ENCODE measurements at places on chromosomes 11 and 22.

GRCh38 chr11:17432002-17432401, 43.5 kb upstream of the KCNJ11 start:
- no peak for DNase-seq

DNA sequence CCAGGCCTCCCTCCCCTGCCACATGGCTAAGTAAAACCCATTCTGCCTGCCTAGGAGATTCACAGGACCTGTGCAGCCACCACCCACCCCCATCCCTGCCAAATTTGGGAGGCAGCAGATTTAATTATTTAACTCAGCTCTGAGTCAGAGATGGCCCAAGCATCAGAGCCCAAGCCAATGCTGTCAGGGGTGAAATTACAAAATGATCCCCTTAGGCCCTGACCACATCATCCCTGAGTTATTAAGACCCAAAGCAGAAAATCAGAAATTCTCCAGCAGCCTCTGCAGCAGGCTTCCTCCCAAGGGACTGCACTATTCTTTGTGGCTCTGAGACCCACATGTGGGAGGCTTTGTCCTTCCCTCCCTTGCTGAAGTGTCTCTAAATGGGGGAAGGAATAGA, 52.8 kb upstream of the RRAS2 start:
- no peak for DNase-seq

GRCh38 chr22:20423906-20424551, 13.6 kb downstream of the SCARF2 start:
- DNase-seq = no peak

DNA sequence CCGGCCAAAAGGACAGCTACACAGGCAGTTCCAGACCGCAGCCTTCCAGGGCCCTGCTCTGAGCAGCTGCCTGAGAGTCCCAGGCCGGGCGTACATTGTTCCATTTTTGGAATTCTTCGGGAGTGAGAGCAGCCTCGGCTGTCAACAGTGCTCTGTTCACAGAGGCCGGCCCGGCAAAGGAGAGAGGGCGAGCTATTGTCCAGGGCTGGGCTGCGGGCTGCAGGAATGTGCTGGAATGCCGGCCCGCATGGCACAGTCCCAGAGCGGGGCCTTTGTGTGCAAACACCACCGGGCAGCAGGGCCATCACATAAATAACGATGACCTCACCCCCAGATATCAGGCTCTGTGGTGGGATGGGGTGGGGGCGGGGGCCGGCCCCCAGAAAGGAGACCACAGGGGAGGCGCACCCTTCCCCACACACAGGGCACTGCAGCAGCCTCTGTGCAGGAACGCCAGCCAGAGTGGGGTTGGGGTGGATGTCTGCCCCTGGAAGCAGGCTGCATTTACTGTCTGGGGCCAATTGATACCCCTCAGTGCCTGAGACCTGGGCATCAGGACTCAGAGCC, 15.8 kb downstream of the LINC01488 start:
- DNase-seq = no peak

GRCh38 chr11:113615098-113615497, 91.0 kb downstream of the TMPRSS5 start:
- no peak for DNase-seq

DNA sequence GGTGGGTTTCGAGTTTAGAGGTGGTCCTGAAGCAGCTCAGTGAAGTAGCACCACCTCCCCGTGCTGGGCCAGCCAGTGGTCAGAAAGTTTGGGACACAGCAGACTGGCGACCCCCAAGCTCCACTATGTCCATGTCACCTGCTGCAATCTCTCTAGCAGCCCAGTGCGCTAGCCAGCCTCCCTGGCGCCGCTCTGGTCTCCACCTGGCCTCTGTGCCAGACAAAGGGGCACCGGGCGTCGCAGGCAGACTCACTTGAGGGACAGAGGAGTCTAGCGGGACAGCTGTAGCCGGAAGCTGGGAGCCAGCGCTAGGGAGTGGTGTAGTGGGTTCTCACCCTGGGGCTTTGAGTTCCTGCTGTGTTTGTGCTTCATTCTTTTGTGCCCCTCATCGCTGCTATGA, 25.5 kb downstream of the MYBPC3 start:
- DNase-seq = no peak

DNA sequence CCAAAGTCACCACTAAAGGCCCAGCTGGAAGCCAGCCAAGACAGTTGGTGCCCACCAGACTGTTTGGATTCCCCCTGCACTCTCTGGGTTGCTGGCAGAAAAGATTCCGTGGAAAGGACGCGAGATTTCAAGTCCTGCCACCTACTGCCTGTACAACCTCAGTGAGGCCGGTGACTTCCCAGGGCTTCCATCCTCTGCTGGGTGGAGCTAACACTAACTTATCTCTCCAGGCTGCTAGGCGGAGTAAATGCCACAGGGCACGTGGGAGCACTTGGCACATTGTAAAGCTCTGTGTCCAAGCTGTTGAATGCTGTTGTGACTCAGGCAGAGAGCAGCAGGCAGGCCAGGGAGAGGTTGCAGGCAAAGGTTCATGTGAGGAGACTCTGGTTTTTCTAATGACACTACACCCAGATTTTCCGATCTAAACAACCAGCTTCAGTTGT, 50.9 kb upstream of the CDON start:
- DNase-seq = no peak

DNA sequence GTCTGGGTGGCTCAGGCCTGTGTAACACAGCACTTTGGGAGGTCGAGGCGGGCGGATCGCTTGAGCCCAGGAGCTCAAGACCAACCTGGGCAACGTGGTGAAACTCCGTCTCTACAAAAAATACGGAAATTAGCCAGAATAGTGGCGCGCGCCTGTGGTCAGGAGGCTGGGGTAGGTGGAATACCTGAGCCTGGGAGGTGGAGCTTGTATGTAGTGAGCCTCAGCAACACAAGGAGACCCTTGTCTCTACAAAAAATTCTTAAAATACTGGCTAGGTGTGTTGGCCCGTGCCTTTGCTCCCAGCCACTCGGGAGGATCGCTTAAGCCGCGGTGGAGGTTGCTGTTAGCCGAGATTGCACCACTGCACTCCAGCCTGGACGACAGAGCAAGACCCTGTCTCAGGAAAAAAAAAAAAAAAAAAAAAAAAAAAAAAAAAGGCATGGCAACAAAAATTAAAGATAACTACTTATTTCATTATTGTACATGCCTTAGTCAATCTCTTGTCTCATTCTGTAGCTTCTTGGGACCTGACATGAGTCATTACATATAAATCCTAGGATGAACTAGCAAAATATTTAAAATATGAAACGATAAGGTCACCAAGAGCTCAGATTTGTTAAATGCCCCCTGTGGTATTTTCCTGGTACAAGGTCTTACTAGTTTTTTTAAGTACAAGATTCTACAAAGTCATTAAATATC, 1.1 kb downstream of the TAF1D start:
- DNase-seq = no peak

- no peak for DNase-seq
Measured at GRCh38 chr11:19520681-19521080, 192.0 kb upstream of the NAV2 start.

DNA sequence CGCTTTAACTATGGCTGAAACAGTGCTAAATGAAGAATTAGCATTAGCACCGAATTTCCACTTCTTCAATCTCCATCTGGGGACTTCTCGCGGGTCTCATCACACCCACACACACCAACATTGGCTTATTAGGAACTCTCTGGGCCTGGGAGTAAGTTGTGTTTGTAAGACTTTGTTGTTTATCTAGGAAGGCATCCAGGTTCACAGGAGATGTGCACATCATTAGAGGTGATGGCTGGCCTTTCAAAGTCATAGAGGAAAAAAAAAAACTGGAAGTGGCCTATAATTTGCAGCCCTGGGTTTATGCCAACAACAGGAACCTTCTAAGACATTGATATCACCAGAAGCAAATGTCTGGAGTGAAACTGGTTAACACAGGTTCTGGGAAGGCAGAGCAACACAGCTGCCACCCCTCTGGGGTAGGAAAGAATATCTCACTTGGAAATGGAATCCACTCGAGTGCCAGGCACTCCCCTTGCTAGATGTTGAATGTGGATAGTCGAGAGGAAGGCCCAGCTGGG, 84.5 kb downstream of the TRAF6 start:
- no peak for DNase-seq

- no peak for DNase-seq
Measured at GRCh38 chr11:8019314-8020243, 32.4 kb downstream of the EIF3F start.

DNA sequence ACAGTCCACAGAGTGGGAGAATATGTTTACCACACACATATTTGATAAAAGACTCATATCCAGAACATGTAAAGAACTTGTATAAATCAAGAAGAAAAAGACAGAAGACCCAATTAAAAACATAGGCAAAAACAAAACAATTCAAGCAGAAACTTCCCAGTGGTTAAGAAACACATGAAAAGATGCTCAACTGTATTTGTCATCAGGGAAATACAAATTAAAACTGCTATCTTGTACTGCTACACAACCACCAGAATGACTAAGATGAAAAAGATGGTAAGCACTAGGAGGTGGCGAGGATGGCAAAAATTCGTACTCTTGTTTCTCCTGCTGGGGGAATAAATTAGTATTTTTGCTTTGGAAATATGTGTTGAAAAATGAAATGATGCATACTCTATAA, 192.3 kb upstream of the C11orf87 start:
- DNase-seq = no peak

GRCh38 chr11:62923601-62924411, 2.6 kb upstream of the CHRM1 start:
- DNase-seq = no peak

- no peak for DNase-seq
Measured at GRCh38 chr22:48403521-48404403, 1423.9 kb downstream of the BRD1 start.

- no peak for DNase-seq
Measured at GRCh38 chr11:64210301-64211020, 3.9 kb downstream of the FERMT3 start.

DNA sequence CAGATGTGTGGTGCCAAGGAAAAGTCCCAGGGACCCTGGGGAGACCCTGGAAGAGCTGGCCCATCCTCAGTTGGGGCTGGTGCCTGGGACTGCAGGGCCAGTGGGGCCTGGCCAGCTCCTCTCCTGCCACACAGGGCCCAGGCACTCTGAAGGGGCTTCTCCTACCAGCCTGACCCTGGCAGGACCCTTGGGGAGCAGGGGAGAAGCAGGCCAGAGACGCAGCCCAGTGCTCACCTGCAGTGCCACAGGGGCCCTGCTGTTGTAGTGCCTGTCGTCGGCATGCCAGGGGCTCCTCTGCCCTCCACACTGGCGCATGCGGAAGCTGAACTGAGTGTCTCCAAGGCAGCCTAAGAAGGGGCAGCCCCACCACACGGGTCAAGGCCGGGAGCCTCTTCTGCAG, 9.1 kb downstream of the DENND6B start:
- DNase-seq = no peak

DNA sequence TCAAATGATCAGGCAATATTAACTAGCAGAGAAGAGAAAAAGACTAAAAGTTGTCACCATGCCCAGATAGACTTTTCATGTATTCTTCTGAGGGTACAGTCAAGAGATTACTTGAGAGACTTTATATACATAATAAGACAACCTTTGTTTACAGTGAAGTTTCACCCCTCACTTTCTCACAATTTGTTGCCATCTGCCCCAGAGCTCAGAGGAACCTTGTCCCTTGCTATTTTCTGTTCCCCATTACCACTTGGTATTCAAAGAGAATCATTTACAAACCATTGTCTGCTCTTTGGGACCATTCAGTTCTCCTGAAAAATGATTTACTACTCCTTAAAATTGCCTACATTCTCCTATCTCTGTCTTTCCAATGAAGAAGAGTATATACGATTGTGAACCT, 544.6 kb downstream of the CNTN5 start:
- DNase-seq = no peak

GRCh38 chr11:210803-211180, 3.3 kb downstream of the RIC8A start:
- no peak for DNase-seq

- DNase-seq = no peak
Measured at GRCh38 chr11:74559934-74560309, 32.5 kb upstream of the POLD3 start.

DNA sequence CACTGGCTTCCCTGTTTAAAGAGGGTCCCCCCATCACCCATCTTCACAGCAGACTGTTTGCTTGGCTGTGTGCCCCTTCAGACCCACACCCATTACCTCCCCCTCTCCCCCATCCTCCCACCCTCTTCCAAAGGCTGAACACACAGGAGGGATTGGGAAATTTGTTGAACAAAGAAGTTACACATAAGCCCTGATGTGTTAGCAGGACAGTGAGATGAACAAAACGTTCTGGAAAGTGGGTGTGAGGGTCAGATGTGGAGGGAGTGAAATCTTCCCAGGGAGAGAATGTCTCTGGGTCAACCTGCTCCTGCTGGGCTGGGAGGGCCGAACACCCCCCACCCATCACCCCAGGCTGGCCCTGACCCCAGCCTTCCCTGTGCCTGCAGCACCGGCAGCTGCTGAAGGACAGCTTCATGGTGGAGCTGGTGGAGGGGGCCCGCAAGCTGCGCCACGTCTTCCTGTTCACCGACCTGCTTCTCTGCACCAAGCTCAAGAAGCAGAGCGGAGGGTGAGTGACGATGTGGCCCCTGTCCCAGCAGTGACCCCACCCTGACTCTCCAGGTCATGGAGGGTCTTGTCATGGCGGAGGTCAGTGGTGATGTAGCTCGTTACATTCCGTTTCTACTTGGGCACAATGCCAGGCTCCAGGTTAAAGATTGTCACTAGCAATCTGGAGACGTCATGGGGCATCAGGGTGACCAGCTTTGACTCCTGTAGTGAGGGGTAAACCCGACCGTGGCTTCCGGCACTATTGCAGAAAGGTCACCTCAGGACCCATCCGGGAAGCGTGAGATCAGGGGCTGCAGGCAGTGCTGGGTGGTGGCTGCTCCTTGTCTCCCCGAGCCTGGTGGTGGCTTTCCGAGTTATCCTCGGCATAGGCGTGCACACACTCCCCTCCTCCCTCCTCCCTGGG, 103.5 kb downstream of the BCR start:
- no peak for DNase-seq

- no peak for DNase-seq
Measured at GRCh38 chr22:48410536-48410935, 1417.1 kb downstream of the BRD1 start.

- no peak for DNase-seq
Measured at GRCh38 chr11:44999068-44999467, 48.4 kb upstream of the TP53I11 start.

GRCh38 chr11:69455969-69456368, 25.5 kb upstream of the LINC01488 start:
- DNase-seq = no peak

DNA sequence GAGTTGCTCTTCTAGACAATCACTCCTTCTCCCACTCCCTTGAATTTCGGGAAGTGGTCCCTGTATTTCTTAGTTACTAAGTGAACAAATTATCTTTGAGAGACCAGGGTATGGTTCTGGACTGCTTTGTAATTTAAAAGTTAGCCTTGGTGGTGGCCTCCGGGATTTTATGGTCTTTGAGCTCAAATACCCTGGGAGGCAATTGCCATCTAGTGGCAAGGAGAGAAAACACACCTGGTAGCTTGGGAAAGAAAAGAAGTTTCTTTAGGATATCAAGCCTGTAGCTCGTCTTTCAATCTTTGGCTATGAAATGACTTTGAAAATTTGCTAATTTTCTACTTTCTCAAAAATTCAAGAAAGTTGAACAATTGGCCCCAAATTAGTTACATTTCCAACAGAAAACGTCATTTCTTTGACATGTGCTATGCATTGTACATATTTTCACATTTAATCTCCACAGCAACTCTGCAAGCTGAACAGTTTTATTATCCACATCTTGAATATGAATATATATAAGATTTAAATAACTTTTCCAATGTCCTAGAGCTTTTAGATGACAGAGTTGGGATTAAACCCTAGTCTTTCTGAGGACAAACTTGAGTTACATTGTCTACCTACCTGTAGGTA, 39.1 kb downstream of the MMP27 start:
- no peak for DNase-seq

GRCh38 chr11:82994604-82995230, 77.0 kb downstream of the RAB30 start:
- DNase-seq = no peak

- no peak for DNase-seq
Measured at GRCh38 chr11:74937696-74938475, 11.0 kb downstream of the XRRA1 start.
